ENCODE measurements at places on chromosomes 1 and 21. TPM values are rescaled to one million over a fixed set of nuclear protein-coding genes. Genes with fewer than 3 reads are reported as not detected.

- no peak for DNase-seq
Measured at GRCh38 chr1:31815307-31815645, 546 bp downstream of the SPOCD1 start.

DNA sequence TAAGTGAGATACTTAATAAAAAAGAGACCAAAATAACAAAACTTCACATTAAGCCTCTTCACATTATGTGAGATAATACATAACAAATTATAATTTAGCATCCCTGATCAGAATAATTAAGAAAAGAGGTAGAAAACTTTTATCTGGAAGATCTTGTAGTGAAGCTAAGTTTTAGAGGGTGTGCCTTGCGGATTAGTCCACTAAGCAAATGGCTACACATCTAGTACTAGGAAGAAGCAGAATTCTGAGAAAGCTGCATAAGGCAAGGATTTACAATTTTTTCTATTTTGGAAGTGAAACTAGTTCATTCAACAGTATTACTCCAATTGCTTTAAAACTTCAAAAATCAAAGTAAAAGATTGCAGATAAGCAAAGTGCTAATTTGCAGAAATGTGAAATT is 3.5 kb downstream of the YOD1 start:
- no peak for DNase-seq

DNA sequence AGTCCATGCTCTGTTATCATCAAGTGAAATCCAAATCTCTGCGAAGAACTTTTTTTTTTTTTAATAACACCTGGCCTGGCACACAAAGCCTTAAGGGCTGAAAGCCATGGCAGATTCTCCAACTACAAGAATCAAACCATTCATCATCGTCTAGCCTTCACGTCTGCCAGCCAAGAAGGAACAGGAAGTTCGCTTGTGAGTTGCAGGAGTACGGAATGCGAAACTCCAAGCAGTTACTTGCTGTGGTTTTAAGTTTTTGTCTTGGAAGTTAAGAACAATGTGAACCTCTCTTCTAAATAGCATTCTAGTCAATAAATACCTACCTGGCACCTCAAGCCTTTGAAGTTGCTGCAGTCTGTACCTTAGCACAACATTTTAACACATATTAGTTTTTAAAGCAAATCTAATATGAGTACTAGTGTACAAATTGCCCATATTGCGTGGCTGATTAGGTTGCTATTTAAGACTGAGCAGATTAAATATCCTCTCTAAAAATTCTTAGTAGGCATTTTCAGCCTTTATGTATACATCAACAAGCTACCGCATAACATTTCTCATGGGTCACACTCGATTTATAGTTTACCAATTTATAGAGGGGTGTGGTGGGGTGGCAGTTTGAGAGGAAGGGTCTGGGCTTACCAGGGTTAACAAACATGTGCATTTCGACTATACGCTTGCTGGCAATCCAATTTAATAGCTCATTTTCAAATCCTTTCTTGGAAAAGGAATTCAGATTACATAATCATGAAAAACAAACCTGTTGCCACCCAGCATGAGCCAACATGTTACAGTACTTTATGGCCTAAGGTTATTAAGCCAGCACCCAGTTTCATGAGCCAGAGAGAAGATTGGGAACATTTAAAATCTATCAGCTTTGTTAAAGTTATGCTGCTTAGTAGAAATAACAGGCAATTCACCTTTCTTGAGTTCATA is 22.2 kb upstream of the PTPN14 start:
- DNase-seq = no peak

GRCh38 chr1:201560328-201561194 is 21.6 kb downstream of the NAV1 start:
- DNase-seq = no peak

- no peak for DNase-seq
Measured at GRCh38 chr21:21165063-21165645, 166.9 kb downstream of the NCAM2 start.

DNA sequence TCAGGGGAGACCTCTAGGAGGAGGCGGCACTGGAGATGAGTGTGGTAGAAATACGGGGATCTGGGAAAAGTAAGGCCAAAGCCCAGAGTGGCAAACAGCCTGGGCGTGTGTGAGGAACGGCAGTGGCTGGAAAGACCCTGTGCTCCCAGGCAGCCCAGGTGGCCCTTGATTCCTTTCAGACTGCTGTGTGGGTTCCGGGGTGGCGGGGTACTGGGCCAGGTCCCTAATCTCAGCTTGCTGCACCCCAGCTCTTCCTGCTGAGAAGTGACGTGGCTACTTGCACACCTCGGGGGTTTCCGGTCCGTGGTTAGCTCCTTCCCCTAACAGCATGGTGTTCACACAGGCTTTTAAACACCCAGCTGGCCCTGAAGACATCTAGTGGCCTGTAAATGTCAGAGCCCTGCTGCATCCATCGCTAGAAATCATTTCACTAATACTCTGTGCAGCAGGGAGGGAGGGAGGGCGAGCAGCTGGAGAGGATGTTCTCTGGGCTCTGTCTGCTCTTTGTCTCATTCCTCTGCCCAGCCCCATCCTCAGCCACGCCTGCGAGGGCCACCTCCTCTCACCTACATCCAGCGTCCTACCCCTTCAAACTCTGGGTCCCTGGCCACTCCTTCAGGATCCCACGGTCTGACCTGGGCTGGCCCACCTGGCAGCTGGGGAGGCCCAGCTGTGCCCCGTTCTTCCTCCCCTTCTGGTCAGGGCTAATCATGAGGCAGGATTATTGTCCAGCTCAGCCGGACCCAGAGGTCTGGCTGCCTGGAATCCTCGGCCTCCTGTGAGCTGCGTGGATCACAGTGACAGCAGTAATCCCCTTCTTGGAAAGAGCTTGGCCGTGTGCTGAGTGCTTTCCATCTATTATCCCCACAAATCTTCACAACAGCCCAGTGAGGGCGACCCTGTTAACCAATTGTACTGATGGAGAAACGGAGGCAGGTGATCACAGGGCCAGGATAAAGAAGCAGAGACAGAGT is 7.2 kb downstream of the ZDHHC18 start:
- DNase-seq = peak; percentile 82

DNA sequence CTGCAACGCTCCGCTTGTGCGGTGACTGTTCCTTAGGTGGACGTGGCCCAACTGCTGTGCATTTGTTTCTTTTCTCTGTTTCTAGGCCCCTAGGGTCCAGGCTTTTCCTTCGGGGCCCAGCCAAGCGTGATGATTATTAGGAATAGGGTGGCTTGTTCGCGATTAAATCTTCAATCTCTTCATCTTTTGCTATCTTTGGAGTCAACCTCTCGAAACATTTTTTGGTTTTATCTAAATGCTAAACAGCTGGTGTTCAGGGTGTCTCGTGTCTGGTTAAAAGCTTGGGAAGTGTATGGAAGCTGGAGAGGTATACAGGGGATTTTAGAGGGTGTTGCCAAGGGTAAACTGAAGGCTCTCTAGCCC is 844 bp upstream of the PLD5 start:
- DNase-seq = no peak

DNA sequence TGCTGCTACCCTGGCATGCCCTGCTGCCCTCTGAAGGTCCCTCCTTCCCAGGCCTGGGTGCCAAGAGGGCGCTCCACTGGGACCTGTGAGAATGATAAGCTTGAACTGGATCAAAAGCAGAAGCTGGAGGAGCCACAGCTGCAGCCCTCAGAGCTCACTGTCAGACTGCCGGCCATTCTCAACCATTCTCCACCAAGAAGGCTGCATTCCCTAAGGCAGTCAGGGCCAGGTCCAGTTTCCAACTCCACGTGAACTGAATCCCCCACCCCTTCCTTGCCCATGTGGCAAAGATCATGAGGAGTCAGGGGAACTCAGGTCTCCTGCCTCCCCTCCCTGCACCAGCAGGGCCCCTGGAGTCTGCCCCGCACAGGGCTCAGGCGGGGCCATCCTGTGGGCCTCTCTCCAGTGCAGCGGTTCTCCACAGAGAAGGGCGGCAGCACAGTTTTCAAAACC is 19.5 kb downstream of the SLC1A7 start:
- DNase-seq = no peak

DNA sequence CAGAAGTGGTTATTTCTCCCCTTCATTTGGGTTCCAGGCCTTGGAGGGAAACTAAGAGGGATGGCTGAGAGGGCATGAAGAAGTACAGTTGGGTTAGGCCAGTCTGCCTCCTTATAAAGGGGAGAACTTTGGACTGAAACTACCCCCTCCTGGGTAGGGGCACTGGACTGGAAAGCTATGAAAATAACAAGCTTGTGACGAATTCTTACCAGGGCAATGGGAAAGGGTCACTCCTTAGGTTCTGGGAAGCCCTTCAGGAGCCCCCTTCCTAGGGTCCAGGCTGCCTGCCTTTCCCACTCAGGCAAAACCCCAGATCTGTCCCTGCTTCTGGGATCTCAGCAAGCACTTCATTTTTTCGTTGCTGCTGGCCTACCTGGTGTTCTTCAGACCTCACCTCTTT is 9.8 kb upstream of the P3R3URF start:
- no peak for DNase-seq

GRCh38 chr1:37945743-37946702 is 830 bp downstream of the INPP5B start:
- no peak for DNase-seq

DNA sequence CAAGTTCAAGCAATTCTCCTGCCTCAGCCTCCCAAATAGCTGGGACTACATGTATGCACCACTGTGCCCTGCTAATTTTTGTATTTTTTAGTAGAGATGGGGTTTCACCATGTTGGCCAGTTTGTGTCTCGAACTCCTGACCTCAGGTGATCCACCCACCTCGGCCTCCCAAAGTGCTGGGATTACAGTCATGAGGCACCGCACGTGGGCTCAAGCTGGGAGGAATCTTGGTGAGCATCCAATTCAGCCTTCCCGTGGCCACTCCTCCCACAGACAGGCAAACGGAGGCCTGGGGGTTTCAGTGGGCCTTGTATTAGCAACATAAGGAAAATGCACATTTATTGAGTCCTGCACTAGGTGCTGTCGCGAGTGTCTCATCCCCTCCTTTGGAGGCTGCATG is 24.5 kb upstream of the VWA5B1 start:
- DNase-seq = no peak

DNA sequence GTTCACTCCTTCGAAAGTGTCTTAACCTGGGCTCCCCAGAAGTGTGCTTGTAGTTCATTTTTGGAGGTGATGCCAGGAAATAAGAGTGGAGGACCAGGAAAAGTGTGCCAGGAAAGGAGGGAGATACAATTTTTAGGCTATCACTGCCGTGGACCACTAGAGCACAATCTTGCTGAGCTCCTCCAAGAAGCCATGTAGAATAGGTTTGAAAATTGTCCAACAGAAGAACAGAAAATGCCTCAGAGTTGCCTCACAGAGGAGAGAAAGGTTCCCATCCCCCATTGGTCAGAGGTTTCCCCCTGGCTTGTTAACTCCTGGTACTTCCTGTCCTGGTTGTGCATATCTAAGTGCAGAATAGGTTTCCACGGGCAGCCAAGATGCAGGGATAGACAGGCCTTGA is 41.6 kb downstream of the CATSPERE start:
- no peak for DNase-seq

DNA sequence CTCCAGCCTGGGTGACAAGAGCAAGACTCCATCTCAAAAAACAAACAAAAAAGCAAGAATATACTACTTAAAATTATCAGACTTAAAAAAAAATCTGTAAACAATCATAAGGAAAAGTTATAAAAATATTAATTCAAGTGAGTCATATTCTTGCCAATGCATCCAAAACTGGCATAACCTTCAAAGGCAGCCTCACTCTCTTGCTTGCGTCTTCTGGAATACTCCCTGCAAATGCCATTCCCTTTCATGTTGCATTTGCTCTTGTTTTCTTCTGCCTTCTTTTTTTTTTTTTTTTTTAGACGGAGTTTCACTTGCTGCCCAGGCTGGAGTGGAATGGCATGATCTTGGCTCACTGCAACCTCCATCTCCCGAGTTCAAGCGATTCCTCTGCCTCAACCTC is 32.2 kb upstream of the ZBTB8A start:
- no peak for DNase-seq

DNA sequence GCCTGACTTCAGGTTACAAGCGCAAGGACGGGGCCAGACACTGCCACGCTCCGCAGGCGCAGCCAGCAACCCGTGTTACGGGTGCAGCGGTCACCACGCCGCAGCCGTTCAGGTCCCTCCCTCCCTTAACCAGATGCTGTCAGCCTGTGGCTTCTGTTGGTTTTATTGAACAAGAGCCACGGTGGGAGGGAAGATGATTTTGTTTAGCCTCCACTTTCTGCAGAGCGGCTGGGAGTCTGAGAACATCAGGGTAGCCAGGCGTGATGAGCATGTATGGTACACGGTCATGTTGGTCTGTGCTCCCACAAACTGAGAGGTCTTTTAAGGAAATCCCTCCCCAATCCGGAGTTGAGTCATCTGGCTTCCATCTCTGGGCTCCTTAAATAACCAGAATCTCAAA is 18.5 kb upstream of the ADARB1 start:
- DNase-seq = no peak

DNA sequence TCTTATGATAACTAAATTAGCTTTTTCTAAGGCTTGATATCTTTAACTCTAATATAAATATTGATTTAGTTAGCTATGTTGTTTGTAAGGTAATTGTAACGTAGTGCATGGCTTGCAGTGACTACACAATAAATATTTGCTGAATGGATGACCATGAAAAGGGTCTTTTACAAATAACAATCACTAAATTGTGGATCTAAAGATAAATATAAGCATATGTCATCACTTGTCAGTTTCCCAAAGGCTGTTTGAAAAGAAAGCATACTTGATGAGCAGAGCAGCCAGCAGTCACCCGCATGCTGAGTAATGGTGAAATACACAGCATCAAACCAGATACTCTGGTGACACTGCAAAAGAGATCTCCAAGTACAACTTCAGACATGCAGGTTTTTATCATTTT is 92.5 kb upstream of the FMN2 start:
- DNase-seq = no peak

DNA sequence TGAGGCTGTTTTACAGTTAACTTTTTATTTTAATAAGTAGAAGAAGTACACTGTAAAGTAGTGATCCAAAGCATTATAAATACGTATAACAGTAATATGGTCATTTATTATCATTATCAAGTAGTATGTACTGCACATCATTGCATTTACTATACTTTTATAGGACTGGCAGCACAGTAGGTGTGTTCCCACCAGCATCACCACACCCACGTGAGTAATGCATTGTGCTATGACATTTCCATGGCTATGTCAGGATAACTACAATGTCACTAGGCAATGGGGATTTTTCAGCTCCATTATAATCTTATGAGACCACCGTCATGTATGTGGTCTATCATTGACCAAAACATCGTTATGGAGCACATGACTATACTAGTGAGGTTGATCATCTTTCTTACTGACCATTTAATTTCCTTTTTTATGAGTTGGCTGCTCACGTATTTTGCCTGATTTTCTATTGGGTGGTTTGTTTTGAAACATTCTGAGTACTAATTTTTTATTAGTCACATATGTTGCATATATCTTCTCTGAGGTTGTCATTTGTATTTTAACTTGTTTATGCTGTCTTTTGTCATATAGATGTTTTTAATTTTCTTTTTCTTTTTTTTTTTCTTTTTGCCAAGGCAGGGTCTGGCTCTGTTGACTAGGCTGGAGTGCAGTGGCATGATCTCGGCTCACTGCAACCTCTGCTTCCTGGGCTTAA is 25.3 kb upstream of the SHCBP1L start:
- no peak for DNase-seq

GRCh38 chr1:166914111-166914510 is 38.0 kb upstream of the TADA1 start:
- no peak for DNase-seq

- DNase-seq = no peak
Measured at GRCh38 chr1:239587066-239587465, 200.7 kb downstream of the CHRM3 start.

- DNase-seq = no peak
Measured at GRCh38 chr1:21268281-21269239, 21.7 kb downstream of the ECE1 start.

Gene MROH9
- total RNA-seq = not detected

Gene NTMT2
- not detected for total RNA-seq

Gene AIRE
- not detected for total RNA-seq

Gene COL8A2
- total RNA-seq = 0.18 TPM

Gene ERG
- total RNA-seq = 0.18 TPM

Gene PTPRC
- total RNA-seq = 243 TPM

Gene BACH1
- 20.8 TPM for total RNA-seq

Gene SPRR2D
- total RNA-seq = not detected
